ENCODE measurements at places on chromosomes 6 and 20.

DNA sequence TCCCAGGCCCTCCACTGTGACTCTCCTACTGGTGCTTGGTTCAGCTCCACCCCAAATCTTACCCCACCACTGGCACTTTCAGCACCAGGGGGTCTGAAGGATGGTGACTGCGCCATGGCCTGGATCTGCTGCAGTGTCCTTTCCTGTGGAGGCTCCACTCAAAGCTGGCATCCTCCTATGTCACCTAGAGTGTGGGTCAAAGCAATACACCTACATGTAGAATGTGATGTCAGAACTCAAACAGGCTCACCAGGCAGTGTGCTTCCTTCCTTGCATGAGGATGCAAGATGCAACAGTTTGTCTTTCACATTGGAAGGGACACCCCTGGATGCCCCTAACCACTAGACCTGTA lies 32.8 kb upstream of the MICB start:
- DNase-seq = no peak

- no peak for DNase-seq
Measured at GRCh38 chr6:39908838-39909583, 25.3 kb downstream of the MOCS1 start.

- DNase-seq = no peak
Measured at GRCh38 chr6:166456395-166457156, 73.8 kb upstream of the MPC1 start.

- no peak for DNase-seq
Measured at GRCh38 chr6:27541212-27541932, 68.5 kb upstream of the ZNF184 start.

DNA sequence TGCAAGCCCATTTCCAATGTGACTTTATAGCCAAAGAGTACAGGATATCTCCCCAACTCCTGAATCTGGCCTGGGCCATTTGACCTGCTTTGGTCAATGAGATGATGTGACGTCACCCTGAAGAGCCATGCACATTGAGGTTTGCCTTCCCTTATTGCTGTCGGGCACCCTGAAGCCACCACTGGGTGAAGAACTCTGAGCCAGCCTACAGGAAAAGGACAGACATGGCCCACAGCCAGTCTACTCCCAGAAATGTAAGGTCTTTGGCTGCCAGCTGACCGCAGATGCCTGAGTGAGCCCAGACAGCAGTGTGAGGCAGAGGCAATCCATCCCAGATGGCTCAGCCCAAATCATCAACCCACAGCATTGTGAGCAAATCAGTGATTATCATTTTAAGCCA lies 3.7 kb upstream of the SYNDIG1 start:
- no peak for DNase-seq

GRCh38 chr20:45782890-45783289 lies 8.8 kb downstream of the WFDC3 start:
- no peak for DNase-seq

GRCh38 chr6:21005816-21006570 lies 471.7 kb downstream of the CDKAL1 start:
- DNase-seq = no peak

GRCh38 chr20:32542259-32542615 lies 42.9 kb downstream of the NOL4L start:
- no peak for DNase-seq

DNA sequence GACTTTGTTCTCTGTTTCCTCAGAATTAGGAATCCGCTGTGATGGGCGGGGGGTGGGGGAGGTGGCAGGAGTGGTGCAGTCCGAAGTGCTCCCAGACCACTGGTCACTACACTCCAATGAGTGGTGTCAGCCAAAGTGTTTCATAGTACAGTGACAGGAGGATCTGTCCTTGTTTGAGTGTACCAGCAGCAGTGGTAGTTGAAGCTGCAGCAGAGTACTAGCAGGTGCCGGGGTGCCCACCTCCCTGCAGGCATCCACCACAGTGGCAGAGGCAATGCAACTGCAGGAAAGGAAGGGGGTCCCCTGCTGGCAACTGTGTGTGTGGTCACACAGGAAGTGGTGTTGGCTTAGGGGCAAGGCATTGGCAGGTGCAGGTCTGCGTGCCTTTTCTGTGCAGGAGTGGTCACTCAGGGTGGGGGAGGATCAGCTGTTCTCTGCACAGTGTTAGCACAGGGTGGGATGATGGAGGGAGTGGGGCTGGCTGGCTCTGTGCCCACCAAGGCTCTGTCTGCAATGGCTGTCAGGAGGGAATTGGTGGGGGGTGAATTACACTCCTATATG lies 9.7 kb downstream of the HLA-DOB start:
- no peak for DNase-seq

DNA sequence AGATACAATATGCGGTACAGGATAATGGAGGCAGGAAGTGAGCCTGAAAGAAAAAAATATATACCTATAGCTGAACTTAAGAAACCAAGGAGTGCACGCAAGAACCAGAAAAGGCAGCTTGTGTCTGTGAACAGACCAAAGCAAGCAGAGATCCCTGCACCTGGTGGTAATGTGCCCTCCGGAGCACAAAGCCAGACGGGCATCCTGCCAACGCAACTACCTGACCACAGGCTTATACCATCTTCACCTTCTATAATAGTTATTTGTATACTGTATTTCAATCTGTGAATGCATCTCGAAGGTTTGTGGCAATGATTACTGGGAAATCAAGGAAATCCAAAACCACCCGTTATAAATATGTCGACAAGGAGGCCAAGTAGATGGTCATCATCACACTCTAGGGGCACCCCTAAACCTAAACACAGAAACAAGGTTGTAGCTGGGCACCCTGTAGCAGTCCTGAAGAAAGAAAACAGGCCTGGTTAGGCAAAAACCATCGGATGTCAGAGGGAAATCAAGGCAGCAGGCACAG lies 801 bp downstream of the FBXL4 start:
- peak; percentile 30 for DNase-seq
